ENCODE measurements at places on chromosomes 5 and 9.

DNA sequence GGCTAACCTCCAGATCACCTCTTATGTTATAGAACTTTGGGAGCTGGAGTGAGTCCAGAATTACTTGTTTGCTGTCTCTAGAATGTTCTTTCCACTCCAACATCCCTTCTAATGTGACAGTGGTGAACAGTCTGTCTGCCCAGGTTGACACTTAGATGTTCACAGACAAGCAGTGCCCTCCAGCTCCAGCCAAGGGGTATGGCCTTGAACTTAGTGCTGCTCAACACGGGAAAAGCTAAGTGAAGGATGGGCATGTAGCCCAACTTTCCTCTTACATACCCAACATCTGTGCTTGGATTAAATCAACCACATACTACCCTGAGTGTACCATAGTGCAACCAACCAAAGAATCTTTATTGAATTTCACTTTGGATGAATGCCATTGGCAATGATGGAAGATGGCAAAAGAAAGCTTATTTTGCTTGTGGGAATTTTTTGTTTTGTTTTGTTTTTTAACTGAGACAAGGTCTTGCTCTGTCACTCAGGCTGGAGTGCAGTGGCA is 201.2 kb downstream of the NXNL2 start:
- no peak for DNase-seq

DNA sequence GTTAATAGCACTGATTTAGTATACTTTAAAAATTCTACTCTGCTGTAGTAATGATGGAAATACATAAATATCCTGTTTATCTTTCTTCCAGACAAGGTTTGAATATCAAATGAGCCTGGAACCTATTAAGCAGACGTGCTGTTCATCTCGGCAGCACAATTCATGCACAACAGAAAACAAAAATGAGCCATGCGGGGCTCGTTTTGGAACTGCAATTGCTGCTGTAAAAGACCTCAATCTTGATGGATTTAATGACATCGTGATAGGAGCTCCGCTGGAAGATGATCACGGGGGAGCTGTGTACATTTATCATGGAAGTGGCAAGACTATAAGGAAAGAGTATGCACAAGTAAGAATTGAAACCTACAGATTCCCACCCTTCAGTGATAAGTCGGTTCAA is 79.1 kb upstream of the ITGA2 start:
- no peak for DNase-seq

DNA sequence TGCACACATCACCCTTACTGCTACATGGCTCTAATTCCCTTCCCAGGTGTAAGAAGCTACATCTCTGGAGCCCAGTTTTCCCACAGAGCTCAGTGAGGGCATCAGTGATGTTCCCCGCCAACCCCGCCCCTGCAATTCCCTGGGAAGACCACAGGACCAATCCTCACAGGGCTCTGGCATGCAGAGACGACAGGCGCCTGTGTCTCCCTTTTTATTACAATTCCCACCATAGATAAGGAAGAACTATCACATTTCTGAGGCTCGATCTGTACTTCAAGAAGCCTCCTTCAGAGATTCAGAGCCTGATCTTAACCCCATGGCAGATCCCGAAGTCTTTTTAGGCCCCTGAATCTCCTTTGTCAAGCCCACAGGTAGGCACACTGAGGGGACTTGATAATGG is at the start of gene OR1L6:
OR1L6 (plus strand) TSS at position 301 of the 400 bp plus-strand sequence. CDS start 7,545 bp downstream, outside the sequence.
- no peak for DNase-seq

GRCh38 chr9:114641967-114642366 is 15.6 kb downstream of the TEX53 start:
- no peak for DNase-seq

DNA sequence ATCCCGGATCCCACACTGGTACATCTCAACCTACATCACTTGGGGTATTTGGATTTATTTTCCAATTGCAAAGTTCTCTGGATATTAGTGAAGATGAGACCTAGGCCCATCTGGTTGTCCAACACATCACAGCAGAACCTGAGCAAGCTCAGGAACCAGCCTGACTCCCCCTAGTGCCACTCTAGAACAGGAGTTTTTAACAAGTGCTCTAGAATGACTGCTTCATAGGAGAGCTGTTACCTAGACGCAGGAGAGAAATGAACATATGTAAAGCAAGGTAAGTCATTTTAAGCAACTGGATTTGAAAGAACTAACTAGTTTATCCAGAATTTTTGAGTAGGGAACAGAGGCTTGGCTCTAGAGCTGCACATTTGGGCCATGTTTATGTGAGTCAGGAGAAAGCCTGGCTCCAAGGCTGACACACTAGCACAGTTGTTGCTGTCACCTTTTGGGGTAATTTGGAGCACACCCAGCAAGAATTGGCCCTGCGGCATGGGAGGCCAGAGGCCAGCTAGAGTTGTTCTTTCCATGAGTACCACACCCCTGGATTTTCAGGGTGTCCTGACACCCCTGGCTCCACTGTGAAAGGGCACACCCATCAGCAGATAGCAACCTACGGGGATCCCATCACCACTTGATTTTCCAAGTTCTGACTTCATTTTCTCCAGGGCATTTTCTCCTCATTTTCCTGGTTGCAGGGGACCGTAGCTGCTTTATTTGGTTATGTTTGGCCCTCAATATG is 110.9 kb upstream of the LPAR1 start:
- no peak for DNase-seq

DNA sequence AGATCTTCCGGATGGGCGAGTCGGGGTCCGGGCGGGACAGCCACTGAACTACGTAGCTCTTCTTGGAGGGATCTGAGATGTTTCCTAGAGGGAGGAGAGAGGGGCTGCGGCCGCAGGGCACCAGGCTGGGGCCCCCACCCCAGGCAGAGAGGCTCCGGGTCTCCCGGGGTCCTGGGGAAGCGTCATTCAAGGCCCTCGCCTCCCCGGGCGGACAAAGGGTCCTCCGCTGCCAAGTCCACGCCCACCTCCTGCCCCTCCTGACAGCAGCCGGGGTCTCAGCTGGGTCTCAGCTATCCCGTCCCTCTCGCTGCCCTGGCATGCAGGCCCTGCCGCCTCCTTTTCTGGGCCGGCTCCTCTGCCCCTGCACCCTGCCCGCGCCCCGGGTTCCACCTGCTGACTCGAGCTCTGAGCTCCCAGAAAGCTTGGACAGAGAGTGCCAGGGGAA is 61.5 kb downstream of the ZNF354C start:
- no peak for DNase-seq

- DNase-seq, result no peak
These were observed 110.0 kb downstream of the PAX5 start for GRCh38 chr9:36924071-36924470.

DNA sequence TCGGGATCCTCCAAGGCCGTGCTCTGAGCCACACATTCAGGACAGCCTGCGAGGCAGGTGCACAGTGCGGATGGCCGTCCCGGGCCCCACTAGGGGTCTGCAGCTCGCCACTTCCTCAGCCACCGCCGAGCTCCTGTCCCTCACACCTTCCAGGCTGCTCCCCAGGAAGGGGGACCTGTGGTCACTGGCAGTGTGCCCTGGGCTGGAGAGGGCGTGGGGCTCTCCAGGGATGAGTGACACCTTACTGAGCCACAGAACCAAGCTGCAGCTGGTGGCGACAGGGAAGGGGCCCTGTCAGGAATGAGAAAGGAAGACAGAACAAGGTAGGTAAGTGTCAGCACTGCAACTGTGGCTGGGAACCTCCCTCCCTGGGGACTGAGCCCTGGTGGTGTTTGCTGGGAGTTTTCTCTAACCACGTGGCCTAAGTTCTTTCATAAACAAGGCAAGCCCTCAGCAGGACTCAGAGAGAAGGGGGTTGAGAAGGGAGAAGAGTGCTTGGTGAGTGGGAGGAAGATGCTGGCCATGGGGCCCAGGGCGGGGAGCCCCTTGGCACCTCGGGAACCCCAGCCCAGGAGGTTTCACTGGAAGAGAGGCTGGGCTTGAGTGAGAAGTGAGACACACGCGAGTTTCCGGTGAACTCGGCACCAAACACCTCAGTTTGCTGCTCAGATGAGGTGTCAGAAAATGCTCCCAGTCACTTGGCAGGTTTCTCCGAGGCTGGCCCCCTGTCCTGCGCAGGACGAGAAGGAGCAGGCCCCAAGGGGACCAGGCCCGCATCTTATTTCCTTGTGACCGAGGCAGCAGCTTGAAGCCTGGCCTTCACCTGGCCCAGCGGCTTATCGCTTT is 5.2 kb downstream of the IL13 start:
- DNase-seq, result no peak

All from stimulated activated CD4-positive, alpha-beta T cell treated with anti-CD3 and anti-CD28 coated beads, Interleukin-1b, Interleukin-23, amount 100 ng/mL, for 24 hours (primary cell).